ENCODE measurements at places on chromosomes 16 and 17.

GRCh38 chr17:46072998-46073397 is 73.9 kb downstream of the STH start:
- DNase-seq, result peak; percentile 76

- DNase-seq, result no peak
These were observed 56.9 kb upstream of the DOC2B start for GRCh38 chr17:238071-238963.

DNA sequence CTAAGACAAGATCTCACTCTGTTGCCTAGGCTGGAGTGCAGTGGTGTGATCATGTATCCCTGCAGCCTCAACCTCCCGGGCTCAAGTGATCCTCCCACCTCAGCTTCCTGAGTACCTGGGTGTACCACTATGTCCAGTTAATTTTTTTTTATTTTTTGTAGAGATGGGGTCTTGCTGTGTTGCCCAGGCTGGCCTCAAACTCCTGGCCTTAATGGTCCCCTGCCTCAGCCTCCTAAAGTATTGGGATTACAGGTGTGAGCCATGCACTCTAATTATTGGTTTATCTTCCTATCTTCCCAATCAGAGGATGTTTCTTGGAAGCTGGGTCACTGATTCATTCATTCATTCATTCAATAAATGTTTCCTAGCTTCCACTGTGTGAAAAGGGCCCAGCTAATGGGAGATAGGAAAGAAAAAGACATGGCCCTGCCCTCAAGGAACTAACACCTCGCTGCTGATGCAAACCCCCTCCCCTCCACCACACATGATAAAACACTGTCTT is 8.5 kb downstream of the ASPHD1 start:
- DNase-seq, result no peak

DNA sequence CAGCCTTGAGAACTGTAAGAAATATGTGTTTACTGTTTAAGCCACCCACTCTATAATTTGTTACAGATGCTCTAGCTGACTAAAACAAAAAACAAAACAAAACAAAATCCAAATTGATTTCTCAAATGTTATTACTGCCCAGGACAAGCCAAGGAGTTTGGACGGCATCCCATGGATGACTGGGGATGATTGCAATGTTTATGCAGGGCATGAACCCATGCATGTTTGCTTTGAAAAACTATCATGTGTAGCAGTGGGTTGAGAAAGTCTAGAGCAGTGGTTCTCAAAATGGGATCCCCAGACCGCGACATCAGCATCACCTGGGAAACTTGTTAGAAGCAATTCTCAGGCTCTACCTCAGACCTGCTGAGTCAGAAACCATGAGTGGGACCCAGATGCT is 223.2 kb upstream of the PSMD7 start:
- DNase-seq, result peak; percentile 22

- no peak for DNase-seq
These were observed 7.5 kb upstream of the ADCY9 start for GRCh38 chr16:4123616-4124300.

GRCh38 chr17:6422654-6423241 is 12.2 kb downstream of the AIPL1 start:
- no peak for DNase-seq

DNA sequence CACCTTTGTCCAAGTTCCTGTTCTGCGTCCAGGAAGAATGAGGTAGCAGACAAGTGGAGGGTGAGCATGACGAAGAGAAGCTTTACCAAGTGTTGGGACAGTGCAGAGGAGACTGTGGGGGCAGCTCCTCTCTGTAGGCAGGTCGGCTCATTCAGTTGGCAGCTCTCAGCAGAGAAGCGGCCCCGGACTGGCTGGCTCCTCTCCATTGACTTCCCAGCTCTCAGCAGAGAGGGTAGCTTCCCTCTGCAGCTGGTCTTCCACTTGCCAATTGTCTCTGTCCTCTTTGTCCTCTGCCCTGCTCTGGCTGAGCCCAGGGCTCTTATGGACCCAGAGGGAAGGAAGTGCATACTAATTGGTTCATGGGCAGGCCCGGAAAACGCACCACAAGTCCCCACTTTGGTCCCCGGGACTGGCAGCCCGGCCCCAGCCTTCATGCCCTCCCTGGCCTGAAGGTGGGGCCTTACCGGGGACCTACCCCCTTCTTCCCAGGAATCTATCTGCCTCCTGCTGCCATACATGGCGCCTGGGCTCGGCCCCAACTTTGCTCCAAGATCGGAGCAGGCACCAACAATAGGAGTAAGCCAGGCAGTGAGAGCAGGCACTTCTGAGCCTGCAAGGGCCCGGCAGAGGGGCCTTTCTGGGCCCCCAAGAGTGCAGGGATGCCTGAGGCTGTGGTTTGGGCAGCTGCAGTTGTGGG is 10.1 kb downstream of the KCTD5 start:
- DNase-seq, result no peak

GRCh38 chr16:49652456-49653172 is 203.3 kb downstream of the ZNF423 start:
- peak; percentile 78 for DNase-seq

- no peak for DNase-seq
These were observed 13.2 kb downstream of the MAF start for GRCh38 chr16:79587296-79587695.

DNA sequence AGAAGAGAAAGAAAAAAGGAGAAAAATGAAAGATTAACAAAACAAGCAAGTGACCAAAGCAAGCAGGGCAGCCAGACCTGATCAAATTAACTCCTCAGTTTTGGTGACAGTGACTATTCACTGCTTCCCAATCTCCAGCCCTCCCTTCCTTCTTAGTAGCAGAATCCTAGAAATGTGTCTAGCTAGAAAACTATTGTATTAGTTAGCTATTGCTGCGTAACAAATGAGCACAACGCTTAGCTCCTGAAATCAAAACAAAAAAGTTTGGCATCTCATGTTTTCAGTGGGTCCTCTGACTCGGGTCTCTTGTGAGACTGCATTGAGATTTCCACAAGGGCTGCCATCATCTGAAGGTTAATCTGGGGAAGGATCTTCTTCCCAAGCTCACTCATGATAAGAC is 213.9 kb downstream of the PARN start:
- DNase-seq, result no peak

DNA sequence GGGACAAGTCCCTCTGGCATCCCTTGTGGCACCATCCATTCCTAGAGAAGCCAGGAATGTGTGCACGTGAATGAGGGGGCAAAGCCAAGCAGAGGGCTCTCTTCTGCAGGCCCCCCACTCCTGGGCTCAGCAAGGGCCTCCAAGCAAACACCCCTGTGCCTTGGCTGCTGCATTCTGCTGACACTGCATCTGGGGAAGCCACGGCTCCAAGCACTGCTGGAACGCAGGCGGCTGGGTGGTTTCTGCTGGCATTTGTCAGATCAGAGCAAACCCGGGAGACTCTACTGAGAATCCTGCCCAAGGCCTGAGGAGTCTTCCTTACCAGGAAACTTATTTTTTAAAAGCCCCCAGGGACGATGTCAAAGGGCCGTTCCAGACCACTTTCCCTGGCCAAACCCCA is 23.3 kb downstream of the ATP6V0D1 start:
- DNase-seq, result no peak

GRCh38 chr17:43549496-43549895 is 3.4 kb upstream of the ETV4 start:
- no peak for DNase-seq

DNA sequence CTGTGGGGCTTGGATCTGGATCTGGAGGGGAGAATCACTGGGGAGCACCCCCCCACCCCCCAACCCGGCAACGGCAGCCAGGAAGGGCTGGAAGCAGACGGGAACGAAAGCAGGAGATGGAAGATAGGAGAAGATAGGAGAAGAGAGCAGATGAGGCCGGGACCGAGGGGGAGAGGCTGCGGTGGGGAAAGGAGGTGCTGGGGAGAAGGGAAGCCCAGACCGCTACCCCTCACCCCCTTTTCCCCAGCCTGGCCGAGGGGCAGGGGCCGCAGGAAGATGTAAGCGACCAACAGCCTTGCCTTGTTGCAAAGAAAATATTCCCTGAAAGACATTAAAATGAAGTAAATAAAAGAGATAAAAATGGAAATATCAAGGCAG is 26.8 kb upstream of the CBFA2T3 start:
- no peak for DNase-seq

GRCh38 chr17:80008383-80008840 is 27.3 kb downstream of the TBC1D16 start:
- peak; percentile 48 for DNase-seq

DNA sequence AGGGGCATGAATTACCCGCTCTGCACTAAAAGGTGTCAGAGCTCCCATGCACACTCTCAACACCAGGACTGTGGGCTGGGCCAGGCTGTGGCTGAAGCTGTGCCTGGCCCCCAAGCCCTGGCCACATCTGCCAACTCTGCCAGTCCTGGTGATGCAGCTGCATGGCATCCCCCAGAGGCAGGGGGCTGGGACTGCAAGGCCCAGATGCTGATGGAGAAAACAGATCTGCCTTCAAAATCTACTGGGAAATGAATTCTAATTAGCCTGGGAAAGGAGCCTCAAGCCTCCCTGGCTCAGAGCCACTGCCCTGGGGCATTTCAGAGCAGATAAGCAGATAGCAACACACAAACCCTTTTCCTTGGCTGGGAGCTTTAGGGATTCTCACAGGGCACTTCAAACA is 3.4 kb downstream of the CHST6 start:
- DNase-seq, result no peak

- DNase-seq, result no peak
These were observed 14.6 kb downstream of the ODF4 start for GRCh38 chr17:8354236-8354635.

GRCh38 chr17:13244513-13244912 is 226.7 kb upstream of the ELAC2 start:
- DNase-seq, result peak; percentile 64

- DNase-seq, result no peak
These were observed 93.9 kb downstream of the HAPSTR1 start for GRCh38 chr16:9185381-9185780.

GRCh38 chr16:12971241-12971640 is 69.8 kb downstream of the SHISA9 start:
- DNase-seq, result peak; percentile 28

GRCh38 chr16:11429823-11430222 is 84.6 kb downstream of the RMI2 start:
- DNase-seq, result no peak

DNA sequence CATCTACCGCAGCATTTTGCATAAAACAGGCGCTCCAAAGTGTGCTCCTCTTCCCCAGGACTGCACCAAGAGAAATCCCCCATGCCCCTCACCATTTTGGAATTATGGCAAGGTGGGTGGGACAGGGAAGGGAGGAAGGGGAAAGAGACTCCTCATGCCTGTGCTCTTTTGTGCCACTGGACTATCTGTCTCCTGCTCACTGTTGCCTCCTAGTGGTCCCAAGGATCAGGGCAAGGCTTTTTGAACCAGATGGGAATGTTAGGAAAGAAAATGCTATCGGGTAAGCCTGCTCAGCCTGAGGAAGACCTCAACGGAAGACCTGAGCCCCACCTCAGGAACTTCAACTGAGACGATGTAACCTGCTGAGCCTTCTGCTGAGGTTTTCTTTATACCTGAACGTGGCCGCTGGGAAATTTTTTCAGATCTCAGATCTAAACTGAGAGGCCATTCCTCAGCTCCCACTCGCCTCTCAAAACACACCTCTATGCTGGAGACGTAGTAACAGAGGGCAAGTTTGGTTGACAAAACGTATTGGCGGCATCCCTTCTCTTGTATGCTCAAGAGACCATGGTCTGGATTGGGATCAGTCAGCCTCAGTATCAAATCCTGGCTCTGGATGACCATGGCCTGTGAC is 58.3 kb downstream of the SPACA3 start:
- DNase-seq, result peak; percentile 30
